ENCODE measurements at places on chromosomes 3 and 15.

GRCh38 chr3:189948724-189949045 lies 172.0 kb downstream of the P3H2 start:
- H3K27me3 ChIP-seq: no peaks in the 10 kb centered on the region
- no peaks in the 10 kb centered on the region for H3K4me1 ChIP-seq
- H3K27ac ChIP-seq: no peak overlapping the region
- DNase-seq: no peak
- H3K4me3 ChIP-seq: no peak overlapping the region

- H3K4me3 ChIP-seq: no peak overlapping the region
- H3K27me3 ChIP-seq: no peaks in the 10 kb centered on the region
- no peaks in the 10 kb centered on the region for H3K36me3 ChIP-seq
These were observed 92.2 kb downstream of the ST6GAL1 start for GRCh38 chr3:187022403-187023029.

- peak overlapping the region; percentile 81 for H3K27ac ChIP-seq
- no peaks in the 10 kb centered on the region for H3K27me3 ChIP-seq
- no peak for DNase-seq
- peaks cover 9% of the 10 kb centered on the region for H3K36me3 ChIP-seq
- peaks cover 25% of the 10 kb centered on the region for H3K4me1 ChIP-seq
These were observed 26.5 kb downstream of the LYSMD4 start for GRCh38 chr15:99706557-99707303.

DNA sequence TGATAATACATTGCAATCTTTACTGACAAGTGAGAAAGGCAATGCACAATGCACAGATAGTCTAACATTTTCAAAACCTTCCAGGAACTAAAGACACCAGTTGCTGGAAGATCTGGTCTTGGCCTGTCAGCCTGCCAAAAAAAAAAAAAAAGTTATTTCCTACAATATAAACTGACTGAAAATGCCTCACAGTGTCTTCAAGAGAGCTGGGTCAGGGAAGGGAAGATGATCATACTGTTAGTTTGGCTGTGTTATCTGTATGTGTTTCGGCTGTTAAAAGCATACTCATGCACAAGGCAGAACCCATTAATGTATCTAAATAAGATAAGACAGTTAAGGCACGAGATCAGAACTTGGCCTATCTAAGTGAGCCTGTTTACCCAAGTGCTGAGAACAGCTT lies 673.4 kb downstream of the MECOM start:
- H3K4me1 ChIP-seq: peaks cover 18% of the 10 kb centered on the region
- no peaks in the 10 kb centered on the region for H3K36me3 ChIP-seq
- H3K27ac ChIP-seq: no peak overlapping the region
- H3K4me3 ChIP-seq: no peak overlapping the region

DNA sequence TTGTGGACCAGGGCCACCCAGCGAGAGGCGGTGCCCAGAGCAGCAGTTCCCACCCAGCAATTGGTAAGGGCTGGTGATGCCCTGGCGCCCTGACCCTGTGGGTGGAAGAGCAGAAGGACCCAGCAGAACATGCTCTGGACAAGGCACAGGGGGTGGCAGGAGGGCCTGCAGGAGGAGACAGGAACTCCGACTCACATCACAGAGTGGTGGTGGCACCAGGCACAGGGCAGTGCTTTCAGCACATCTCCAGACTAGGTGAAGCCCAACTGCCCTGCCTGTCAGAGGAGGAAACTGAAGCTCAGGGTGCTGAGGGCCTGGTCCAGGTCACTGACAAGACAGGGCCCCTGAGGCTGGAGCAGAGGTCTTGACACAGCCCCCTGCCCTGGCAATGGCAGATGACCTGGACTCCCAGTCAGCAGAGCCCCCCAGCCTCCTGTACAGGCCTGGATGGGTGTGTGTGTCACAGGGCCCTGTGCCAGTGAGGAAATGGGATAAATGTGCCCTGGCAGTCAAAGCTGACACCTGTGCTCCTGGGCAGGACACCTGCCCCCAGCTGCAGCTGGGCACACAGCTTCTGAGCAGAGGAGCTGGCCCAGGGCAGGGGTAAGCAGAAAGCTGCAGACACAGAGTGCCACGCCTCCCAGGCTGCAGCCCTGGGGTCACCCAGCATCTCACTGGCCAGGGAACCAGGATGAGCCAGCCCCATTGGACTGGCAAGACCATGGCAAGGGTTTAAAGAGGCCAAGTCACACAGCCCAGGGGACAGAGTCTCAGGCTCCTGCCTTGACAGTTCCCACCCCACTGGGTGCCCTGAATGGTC lies 11.4 kb downstream of the KLF15 start:
- H3K27me3 ChIP-seq: no peaks in the 10 kb centered on the region
- no peak for DNase-seq
- peaks cover 52% of the 10 kb centered on the region for H3K36me3 ChIP-seq
- no peak overlapping the region for H3K27ac ChIP-seq

DNA sequence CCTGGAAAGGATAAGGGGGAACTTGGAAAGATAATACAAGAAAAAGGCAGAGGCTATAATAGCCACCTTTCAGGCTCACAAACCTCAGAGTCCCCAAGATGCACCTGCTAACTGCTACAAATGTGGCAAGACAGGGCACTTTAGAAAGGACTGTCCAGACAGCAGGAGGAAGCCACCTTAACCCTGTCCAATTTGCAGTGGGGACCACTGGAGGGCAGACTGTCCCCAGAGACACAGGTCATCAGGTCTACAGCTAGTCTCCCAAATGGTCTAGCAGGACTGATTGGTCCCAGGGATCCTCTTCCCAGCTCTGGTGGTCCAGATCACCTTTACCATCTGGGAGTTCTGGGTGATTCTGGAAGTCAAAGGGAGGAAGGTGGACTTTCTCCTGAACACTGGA lies 882.5 kb upstream of the GBE1 start:
- DNase-seq: no peak
- H3K27me3 ChIP-seq: no peaks in the 10 kb centered on the region
- no peak overlapping the region for H3K4me3 ChIP-seq
- no peak overlapping the region for H3K27ac ChIP-seq
- no peaks in the 10 kb centered on the region for H3K36me3 ChIP-seq

DNA sequence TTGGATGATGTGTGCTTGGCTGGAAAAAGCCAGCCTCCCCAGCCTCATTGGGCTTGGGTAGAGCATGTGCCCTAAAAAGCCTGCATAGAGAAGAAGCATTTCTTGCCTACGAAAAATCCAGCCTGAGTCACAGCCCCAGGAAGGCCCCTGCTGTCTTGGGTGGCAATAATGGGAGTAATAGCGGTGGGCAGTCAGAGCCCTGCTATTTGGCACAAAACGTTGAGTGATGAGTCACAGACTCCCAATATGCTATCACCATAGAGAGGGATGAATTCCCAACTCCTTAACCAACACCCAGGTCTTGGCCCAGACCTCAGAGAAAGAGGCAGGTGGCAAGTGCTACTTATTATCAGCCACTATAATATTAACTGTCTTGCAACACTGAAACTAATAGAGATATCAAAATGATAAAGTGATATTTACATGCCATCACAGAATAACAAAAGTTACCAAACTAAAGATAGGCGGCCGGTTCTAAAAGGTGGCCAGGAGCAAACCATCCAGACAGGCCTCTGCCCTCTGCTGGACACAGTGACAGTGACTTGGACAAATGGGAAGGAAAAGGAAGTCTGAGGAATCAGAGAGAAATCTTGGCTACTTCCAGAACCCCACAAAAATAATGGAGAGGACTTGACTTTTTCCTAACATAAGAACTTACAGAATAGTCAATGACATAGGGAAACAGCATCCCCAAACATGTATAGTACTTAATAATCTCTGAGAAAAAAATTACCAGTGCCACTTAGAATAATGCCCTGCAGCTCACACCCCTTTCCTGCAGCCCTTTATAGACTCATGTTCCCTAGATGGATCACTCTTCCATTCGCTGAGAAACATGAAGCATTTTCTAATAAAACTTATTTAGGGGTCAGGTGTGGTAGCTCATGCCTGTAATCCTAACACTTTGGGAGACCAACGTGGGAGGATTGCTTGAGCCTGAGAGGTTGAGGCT lies 51.9 kb upstream of the MUC13 start:
- no peak for DNase-seq
- H3K36me3 ChIP-seq: peaks cover 29% of the 10 kb centered on the region
- no peak overlapping the region for H3K27ac ChIP-seq
- H3K4me1 ChIP-seq: peaks cover 10% of the 10 kb centered on the region

- no peak for DNase-seq
- no peak overlapping the region for H3K27ac ChIP-seq
- no peak overlapping the region for H3K4me3 ChIP-seq
- H3K27me3 ChIP-seq: no peaks in the 10 kb centered on the region
These were observed 26.7 kb downstream of the SCG3 start for GRCh38 chr15:51708013-51708412.

DNA sequence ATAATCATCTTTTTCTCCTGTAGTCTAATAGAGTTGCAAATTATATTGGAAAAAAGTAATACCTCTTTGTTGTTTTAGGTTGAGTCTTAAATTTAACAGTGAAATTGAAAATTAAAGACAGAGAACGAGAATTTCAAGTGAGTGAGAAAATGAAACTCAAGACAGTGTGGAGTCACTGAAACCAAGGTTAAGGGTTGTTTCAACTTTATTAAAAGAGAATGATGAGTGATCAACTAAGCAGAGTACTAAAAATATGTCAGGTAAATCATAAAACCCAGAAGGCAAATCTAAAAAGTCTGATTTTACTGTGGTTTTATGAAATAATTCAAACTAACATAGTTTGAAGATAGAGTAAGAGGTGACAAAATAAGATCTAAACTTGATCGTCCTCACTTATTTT lies 782.5 kb upstream of the SEMA6D start:
- no peak overlapping the region for H3K27ac ChIP-seq
- H3K4me3 ChIP-seq: no peak overlapping the region
- no peaks in the 10 kb centered on the region for H3K36me3 ChIP-seq
- DNase-seq: no peak
- H3K27me3 ChIP-seq: no peaks in the 10 kb centered on the region

DNA sequence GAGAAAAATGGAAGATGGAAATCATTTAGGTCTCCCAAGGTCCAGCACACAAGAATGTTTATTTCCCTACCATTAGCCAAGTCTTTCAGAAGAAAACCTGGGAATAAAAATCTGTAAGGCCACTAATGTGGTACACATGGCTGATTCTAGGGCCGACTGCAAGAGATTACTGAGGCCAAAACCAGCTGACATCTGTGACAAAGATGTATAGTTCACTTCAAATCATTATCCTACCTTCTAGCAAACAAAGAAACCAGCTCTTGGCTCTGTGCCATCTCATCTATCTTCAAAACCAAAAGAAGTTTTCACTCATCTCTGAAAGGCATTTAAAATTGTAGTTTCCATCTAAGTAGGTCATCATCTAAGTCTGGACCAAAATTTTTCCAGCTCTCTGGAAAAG lies 43.9 kb downstream of the ERC2 start:
- no peaks in the 10 kb centered on the region for H3K36me3 ChIP-seq
- no peak overlapping the region for H3K27ac ChIP-seq
- H3K27me3 ChIP-seq: no peaks in the 10 kb centered on the region
- no peak overlapping the region for H3K4me3 ChIP-seq
- DNase-seq: no peak

GRCh38 chr3:67654844-67655177 lies 399 bp upstream of the SUCLG2 start:
- no peak for DNase-seq
- H3K27ac ChIP-seq: peak overlapping the region; percentile 97
- no peaks in the 10 kb centered on the region for H3K27me3 ChIP-seq

DNA sequence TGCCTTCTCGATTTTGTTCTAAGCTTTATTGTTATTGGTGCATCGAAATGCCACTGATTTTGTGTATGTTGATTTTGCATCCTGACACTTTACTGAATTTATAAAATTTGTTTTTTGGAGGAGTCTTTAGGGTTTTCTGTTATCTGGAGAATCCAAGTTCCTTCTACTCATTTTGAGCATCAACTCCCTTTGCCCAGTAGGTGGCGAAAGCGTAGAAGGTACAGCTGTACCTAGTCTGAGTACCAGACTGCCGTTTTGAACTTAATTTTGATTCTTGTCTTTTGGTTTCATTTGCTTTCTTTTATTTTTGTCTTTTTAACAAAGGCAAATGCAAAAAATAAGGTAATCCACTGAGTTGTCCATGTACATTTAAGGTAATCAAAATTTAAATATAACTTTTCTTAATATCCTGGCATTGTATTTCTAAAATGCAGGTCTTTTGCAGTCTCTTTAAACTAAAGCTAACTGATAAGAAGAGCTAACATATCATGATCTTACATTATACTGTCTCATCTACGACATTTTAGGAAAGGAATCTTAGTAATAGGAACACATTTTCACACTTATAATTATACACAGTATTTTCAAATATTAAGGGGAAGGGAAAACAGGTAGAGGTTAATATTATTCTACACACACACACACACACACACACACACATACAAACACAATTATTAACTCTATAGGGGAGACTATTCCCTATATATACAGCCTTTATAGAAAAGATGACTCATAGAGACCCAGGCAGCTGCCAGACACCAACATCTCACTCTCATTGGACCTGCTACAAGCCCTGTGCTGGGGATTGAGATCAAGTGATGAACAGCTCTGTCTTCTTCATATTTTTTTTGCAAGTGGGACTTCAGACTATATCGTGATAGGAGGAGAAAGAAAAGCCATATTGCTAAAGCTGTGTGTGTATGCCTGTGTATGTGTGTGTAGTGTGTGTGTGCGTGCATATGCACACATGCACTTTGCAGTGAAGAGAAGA lies 71.8 kb downstream of the SYNPR start:
- H3K36me3 ChIP-seq: no peaks in the 10 kb centered on the region
- H3K4me1 ChIP-seq: no peaks in the 10 kb centered on the region
- H3K4me3 ChIP-seq: no peak overlapping the region
- DNase-seq: no peak

- no peak for DNase-seq
- H3K4me1 ChIP-seq: peaks cover 22% of the 10 kb centered on the region
- H3K27ac ChIP-seq: no peak overlapping the region
These were observed 152.2 kb downstream of the TCF12 start for GRCh38 chr15:57070674-57071073.

GRCh38 chr15:98745650-98746374 lies 97.5 kb downstream of the IGF1R start:
- peaks cover 68% of the 10 kb centered on the region for H3K4me1 ChIP-seq
- no peak overlapping the region for H3K4me3 ChIP-seq
- no peak overlapping the region for H3K27ac ChIP-seq
- H3K36me3 ChIP-seq: no peaks in the 10 kb centered on the region

DNA sequence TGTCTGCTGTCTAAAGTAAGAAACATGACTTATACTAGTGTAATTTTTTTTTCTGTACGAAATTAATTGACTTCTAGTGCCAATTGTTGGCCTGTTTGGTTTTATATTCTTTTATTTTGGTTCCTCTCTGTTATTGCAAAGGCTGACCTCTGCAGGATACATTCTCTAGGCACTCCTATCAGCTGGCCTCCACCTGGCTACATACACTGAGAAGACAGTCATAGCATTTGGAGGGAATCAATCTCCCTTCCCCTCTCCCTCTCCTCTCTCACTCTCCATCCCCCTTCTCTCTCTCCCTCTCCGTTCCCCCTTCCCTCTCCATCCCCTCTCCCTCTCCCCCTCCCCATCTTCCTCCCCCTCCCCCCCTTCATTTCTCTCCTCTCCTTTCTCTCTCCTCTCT lies 116.7 kb downstream of the MCTP2 start:
- no peak overlapping the region for H3K4me3 ChIP-seq
- H3K27me3 ChIP-seq: no peaks in the 10 kb centered on the region
- DNase-seq: no peak
- no peak overlapping the region for H3K27ac ChIP-seq
- H3K4me1 ChIP-seq: no peaks in the 10 kb centered on the region

GRCh38 chr15:43253431-43254403 lies 13.0 kb downstream of the TGM5 start:
- DNase-seq: no peak
- H3K4me3 ChIP-seq: no peak overlapping the region
- H3K27me3 ChIP-seq: no peaks in the 10 kb centered on the region
- H3K27ac ChIP-seq: no peak overlapping the region
- H3K4me1 ChIP-seq: no peaks in the 10 kb centered on the region

All from thoracic aorta (tissue), 2 donors.